ENCODE measurements at places on chromosomes 3 and 15.
A peak's percentile ranks its signal among the peaks of the same experiment; 100 is the strongest.

DNA sequence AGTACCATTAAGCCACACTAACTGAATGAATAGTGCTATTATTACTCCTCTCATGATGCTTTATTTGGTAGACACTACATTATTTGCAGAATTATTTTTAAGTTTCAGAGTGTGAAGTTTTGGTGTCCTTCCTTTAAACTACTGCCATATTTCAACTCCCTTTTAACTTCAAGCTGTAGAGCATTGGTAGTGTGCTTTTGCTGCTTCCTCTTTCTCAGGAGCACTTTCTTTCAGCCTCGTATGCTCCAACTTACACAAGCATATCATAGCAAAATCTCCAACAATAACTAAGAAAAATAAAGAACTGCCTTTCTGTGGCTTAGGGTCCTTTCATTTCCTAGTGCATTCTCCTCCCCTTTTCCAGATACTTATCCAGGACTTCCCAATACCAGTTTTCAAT, 476.4 kb upstream of the AGTR1 start:
- no peak for DNase-seq

GRCh38 chr3:42300013-42300412, 34.0 kb upstream of the CCK start:
- no peak for DNase-seq

DNA sequence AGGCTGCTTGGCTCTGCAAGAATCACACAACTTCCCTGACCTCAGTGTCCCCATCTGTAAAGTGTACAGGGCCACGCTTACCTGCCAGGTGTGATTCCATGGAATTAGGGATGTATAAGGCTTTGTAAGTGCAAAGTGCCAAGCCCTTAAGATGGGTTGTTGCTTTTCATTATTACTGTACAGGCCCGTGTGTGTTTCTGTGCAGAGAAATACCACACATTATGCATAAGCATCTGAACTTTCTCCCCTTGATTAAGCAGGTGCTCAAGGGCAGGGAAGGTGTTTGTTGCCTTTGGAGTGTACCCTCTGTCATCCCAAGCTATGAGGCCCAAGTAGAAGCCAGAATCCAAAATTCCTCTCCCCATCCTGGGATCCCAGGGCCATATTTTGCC, 13.6 kb upstream of the HRH1 start:
- DNase-seq, result no peak

GRCh38 chr3:143306407-143306806, 186.8 kb downstream of the CHST2 start:
- no peak for DNase-seq

DNA sequence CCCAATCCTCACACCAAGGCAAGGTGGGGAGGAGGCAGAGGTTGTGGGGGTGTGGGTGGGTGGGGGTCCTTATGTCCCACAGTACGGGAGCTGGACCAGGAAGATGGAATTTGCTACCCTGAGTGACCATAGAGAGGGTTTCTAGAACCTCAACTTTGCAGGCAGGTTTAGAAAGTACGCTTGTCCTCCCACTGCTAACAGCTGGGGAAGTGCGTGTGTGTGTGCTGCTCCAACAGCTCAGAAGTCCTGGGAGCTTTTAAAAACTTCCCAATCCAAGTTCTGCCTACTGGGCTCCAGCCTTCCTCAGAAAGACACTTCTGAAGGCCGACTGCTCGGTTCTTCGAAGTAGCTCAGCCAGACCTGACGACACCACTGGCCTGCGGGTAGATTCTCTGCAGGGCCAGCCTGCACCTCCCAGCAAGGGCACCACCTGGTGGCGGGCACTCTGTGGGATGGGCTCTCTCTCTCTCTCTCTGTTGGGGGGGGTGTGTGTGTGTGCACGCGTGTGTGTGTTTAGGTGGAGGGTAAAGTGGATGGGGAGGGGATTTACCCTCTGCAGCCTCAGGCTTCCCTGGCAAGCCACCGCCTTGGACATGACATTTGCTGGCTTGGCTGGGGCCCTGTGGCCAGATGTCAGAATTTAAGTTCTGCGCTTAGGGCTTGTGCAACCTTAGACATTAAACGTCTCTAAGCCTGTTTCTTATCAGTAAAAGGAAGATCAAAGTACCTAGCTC, 15.6 kb downstream of the TMEM158 start:
- no peak for DNase-seq

DNA sequence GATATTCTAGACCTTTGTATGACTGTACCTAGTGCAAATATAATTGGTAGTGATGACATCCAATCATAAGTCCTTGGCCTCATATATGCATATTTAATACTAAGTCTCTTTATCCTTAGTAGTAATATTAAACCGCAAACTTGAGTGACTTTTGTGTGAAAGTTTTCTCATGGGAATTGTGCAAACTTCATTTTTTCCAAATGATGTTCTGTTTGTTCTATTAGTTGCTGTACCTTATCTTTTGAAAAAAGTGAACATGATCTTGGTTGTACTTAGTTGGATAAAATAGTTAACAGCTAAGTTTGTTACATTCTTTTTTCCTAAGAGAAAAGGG, 43.2 kb downstream of the TMEM45A start:
- DNase-seq, result no peak

- DNase-seq, result no peak
Measured at GRCh38 chr15:64754663-64755426, 20.5 kb downstream of the RBPMS2 start.

DNA sequence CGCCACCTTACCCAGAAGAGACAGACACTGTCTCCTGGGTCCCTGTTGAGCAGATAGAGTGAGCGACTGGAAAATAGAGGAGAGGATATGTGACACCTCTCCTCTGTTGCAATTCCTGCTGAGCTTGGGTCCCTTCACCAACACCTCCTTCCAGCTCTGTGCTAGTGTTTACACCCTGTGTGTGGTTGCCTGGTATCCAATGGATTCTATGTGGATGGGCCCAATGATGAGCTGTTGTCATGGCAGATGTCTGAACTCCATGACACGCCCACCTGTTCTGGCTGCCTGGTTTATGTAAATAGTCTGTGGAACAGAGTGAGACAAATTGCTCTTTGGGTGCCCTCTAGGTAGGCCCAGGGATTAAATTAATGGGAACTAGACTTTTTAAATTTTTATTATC, 23.7 kb downstream of the RBM5 start:
- peak; percentile 42 for DNase-seq

- DNase-seq, result no peak
Measured at GRCh38 chr3:150268426-150269391, 139.4 kb upstream of the TSC22D2 start.

GRCh38 chr3:153429821-153430220, 267.8 kb downstream of the RAP2B start:
- no peak for DNase-seq

GRCh38 chr3:37635251-37635650, 226.4 kb upstream of the CTDSPL start:
- DNase-seq, result no peak

GRCh38 chr15:38699633-38700230, 135.1 kb upstream of the RASGRP1 start:
- DNase-seq, result peak; percentile 54

DNA sequence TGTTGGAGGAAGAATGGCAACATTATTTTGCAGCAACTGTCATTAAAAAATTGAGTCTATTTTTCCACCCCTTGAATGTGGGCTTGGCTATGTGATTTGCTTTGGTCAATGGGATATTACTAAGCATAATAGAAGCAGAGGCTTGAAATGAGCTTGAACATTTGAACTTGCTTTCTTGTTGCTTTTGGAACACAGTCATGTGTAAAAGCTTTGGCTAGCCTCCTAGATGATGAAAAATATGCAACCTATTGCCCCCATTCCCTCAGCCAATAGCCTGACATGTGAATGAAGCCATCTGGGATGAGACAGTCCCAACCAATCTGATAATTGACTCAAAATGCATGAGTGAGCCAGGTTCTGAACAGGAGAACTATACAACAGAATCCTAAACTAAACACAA, 78.4 kb downstream of the PLSCR2 start:
- no peak for DNase-seq

GRCh38 chr15:28955160-28955992, 69.6 kb downstream of the APBA2 start:
- peak; percentile 78 for DNase-seq

- DNase-seq, result peak; percentile 72
Measured at GRCh38 chr3:157493627-157494550, 9.3 kb downstream of the VEPH1 start.

DNA sequence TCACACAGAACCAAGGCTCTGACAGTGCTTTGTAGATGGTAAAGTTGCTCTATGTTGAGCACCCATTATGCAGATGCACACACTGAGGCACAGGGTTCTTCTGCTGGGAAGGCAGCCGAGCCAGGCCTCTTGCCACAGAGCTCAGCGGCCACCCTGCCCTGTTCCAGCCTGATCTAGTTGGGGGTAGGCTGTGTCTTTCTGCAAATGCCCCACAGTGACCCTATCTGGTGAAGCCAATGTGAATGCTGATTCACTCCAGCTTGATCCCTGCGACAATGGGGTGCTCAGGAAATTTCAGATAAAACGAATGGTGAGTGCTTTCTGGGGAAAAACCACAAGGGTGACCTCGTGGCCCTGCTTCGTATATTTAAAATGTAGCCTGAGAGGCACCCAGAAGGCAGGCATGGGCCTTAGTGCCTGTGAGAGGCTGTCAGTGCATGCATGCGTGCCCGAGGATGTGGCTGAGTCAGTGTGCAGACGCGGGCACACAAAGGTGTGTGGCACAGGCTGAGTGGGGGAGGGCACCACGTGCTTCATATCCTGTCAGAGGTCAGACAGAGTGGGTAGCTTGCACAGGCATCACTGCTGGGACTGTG, 85.7 kb downstream of the ATP2B2 start:
- no peak for DNase-seq

DNA sequence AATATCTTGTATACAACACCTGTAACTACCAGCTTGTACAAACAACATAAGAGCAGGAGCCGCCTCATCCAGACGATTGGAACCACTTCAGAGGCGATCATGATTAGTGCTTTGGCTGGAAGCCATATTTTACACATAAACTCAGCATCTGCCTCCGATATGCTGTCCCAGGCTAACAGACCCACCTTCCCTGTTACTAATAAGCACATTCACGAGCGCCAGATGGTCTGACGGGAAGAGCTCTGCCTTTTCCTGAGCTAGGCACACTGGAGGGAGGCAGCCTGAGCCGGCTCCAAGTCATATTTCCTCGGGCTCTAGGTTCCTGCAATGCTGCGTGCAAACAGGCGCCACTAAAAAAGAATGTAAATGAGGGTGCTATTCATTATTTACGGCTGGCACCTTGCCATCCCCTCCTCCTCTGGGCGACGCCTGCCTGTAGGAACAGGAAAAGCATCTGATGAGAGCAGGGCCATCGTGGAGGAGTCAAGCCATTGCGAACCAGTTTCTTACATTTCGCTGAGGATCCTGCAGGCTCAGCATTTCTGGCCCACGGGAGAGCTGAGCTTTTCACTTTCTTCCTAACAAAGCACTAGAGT, 98.2 kb downstream of the ANXA2 start:
- peak; percentile 100 for DNase-seq

DNA sequence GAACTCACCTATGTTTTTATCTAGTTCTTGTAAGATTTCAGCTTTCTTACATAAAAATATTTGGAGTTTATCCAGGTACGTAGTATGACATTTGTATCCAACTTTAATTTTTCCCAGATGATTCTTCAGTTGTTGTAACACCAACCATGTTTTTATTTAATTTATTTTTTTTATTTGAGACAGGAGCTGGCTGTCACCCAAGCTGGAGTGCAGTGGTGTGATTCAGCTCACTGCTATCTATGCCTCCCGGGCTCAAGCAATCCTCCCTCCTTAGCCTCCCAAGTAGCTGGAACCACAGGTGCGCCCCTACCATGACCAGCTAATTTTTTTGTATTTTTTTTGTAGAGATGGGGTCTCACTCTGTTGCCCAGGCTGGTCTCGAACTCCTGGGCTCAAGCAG, 6.6 kb downstream of the XYLB start:
- no peak for DNase-seq

DNA sequence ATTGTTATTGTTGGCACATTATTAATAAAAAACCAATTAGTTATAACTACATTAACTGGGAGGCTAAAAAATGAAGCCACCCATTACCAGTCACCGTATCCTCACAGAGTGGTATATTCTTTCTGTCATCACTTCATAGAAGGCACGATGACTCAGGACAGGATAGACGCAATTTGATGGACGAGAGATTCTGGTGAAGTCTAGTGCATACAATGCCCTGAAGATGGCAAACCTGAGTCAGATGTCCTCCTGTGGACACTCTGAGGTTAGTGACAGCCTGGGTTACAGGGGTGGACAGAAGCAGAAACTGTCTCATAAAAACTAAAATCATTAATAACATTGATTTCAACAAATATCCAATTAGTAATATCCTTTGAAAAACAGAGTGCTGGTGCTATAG, 150.3 kb downstream of the SLC9A9 start:
- DNase-seq, result no peak

- DNase-seq, result no peak
Measured at GRCh38 chr3:167187221-167187620, 192.9 kb downstream of the ZBBX start.

DNA sequence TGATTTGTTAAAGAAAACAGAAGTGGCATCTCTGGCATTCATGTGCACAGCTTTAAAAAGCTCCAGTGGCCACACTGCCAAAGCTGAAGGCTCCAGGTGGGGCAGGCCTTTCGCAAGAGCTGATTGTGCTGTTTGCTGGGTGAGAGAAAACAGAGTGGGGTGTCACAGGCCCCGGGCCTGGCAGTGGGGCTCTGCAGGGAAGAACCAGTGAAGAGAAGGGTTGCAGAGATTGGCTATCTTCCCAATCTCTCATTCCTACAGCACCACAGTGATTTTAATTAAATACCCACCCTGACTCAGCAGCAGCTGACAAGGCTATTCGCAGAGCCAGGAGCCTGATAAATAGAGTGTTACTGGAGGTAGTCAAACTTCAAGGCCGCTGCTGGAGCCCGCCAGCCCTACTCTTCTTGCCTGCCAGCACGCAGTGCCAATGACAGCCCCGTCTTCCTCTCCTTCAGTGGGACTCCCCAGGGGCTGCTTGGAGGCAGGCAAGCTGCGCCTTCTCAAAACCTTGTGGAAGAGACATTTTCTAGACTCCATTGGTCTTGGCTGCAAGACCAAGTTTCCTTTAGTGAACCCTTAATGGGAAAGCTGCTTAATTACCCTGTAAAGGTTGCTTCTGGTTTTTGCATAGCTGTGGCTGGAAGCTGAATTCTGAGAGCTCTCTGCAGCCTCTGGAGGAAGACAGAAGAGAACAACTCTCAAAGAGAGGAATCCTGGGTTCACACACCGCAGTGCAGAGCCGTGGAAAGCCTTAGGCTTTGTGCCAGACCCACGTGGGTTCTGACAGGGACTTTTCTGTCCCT, 225.8 kb upstream of the SLCO3A1 start:
- peak; percentile 10 for DNase-seq

DNA sequence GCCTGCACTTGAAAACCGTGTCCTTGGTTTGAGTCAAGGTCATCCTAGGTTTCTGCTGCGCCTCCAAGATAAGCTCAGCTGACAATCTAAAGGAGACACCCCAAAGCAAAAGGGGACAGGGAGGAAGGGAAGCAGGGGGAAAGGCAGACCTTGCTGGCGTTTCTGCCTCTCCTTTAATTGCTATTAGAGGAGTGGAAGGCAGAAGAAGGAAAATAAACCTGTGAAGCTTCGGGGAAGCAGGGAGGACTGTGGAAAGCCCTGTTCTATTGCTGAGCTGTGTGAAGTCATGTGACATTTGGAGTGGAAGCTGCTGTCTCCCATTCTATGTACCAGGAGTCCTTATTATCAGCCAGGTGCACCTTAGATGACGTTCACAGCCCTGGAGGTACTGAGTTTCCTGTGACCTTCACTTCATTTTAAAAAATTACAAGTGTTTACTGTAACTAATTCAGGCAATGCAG, 21.5 kb upstream of the CHD2 start:
- no peak for DNase-seq
